Stimulated activated CD4-positive, alpha-beta T cell treated with anti-CD3 and anti-CD28 coated beads, TNF-alpha, amount 100 ng/mL, for 1 hour (primary cell): ENCODE measurements at places on chromosomes 5 and 9.

- no peak for DNase-seq
These were observed 65.2 kb downstream of the MRPL36 start for GRCh38 chr5:1734271-1734907.

DNA sequence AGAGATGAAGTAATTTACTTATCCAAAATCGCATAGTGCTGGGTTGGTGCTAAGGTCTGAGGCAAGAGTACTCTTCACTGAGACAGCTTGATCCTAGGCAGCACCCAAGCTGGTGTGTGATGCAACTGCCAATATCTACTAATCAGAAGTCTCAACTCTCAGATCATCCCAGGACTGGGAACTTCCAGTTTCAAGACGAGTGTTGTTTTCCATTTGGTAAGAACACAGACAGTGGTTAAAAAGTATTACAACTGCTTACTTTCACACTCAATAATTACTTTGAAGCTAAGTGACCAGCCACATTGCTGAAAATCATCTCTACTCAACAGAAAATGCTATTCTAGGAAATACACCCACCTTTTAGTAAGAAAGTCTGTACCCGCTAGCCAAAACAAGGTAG is 45.3 kb downstream of the FBXW11 start:
- DNase-seq, result no peak

- no peak for DNase-seq
These were observed 196.1 kb downstream of the ANXA1 start for GRCh38 chr9:73347720-73348119.

DNA sequence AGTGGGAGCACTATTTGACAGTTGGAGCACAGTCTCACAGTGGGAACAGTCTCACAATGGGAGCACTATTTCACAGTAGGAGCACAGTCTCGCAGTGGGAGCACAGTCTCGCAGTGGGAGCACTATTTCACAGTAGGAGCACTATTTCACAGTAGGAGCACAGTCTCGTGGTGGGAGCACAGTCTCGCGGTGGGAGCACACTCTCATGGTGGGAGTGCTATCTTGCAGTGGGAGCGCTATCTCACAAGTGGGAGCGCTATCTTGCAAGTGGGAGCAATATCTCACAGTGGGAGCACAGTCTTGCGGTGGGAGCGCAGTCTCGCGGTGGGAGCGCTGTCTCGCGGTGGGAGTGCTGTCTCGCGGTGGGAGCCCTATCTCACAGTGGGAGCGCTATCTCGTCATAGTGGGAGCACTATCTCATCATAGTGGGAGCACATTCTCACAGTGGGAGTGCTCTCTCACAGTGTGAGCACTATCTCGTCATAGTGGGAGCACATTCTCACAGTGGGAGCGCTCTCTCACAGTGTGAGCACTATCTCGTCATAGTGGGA is 56.1 kb downstream of the MED10 start:
- no peak for DNase-seq

GRCh38 chr5:150413176-150413901 is 629 bp upstream of the CD74 start:
- DNase-seq, result no peak
